ENCODE measurements at places on chromosomes 2 and 18.

DNA sequence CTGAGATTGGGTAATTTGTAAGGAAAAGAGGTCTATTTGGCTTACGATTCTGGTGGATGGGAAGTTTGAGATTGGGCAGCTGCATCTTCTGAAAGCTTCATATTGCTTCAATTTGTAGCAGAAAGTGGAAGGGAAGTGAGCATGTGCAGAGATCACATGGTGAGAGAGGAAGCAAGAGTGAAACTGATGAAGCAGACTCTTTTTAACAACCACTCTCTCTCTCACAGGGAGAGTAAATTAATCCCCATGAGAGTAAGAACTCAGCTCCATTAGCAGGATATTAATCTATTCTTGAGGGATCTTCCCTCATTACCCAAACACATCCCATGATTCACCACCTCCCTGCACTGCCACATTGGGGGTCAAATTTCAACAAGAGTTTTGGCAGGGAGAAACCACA lies 298.5 kb upstream of the CELF4 start:
- no peak for DNase-seq

GRCh38 chr2:111072220-111072871 lies 48.4 kb upstream of the BCL2L11 start:
- DNase-seq, result peak; percentile 40

DNA sequence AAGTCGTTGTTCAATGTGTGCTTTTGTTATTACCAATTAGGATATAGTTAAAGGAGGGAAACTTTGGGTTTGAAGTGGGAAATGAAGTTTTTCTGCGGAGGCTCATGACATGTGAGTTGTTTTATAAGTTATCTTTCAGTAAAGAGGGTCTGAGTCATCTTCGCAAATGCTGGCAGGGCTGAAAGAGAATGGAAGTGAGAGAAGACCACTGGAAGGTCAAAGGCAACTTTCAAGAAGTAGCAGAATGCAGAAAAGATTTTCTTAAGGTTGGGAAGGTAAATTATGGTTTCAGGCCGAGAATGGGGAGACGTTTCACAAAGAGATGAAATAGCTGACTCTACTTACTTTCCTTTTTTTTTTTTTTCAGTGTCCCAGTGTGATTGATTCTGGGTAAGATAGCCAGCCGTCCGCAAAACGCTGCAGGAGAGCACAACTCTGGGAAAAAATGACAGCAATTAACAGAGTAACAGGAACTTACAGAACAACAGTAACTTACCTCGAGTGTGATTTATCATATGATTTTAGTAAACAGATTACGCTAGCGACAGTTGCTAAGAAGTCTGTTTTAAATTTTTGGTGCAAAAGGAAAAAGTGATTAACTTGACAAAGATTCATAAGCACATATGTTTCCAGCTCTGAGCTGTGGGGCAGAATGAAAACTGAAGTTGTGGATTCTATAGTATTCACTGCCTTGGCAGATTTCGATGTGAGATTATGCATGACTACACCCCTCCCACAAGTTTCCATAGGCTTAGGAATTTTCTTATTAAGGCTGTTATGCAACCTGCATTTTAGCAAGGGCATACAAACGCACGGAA lies 46.8 kb upstream of the ACTR3 start:
- DNase-seq, result no peak

DNA sequence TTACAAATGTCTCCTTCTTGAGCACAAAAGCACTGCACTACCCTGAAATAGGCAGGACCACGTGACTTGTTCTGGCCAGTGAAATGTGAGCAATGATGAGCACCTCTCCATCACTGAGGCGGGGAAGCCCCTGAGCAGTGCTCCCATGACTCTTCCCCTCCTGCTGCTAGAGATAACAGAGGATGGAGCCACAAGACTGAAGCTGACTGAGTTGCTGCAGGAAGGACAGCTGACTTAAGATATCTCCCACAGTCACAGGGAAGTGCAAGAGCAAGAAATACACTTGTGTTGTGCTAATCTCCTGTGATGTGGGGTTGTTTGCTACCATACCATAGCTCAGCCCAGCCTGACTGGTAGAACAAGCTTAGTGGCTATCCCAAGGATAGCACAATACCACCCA lies 38.7 kb downstream of the STK39 start:
- peak; percentile 40 for DNase-seq

- DNase-seq, result no peak
Measured at GRCh38 chr2:119025762-119026351, 83.9 kb downstream of the MARCO start.

DNA sequence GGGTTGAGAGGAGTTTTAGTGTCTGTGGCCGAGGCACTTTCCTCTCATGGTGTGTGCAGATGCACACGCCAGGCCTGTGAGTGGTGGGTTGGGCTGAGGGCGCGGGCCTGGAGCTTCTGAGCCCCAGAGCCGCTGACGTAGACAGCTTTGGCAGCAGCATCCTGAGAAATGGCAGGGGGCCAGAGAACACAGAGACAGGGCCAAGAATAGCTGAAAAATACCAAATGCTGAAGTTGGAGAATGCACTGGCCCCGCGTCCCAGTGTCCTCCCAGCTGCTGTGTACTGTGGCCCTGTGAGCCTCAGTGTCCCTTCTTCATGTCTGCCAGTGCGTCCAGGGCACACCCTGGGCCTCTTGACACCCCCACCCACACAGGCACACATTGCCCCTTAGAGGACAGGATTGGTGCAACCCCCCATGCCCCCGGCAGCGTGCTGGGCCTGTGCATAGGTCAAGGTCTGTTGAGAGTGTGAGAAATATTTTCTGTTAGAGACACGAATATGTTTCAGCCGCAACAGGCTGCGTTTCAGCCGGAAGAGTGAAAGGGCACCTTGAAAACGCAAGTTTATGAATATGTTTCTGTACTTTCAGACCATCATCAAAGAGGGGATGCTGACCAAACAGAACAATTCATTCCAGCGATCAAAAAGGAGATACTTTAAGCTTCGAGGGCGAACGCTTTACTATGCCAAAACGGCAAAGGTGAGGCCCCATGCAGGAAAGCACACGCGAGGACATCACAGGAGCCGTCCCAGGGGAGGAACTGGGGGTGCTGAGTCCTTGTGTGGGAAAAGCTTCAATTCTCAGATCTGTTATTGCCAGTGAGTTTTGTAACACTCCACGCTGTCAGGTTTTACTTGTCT lies 33.6 kb downstream of the DGKD start:
- DNase-seq, result peak; percentile 97

DNA sequence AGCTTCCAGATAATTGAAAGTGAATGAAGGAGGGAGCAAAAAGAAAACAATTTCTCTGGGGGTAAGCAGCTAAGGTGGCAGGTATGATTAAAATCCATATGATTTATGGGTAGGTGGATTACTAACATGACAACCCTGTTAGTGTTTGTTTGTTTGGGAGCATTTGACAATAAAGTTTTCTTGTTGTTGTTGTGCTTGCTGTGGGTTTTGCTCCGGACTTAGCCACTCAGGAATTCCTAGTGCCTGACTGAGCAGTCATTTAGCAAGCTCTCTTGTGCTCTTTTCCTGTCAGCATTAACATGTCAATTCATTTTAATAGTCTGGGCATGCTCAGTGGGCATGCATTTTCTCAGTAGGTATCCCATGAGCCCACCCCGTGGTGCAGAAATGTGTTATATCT lies 674.8 kb upstream of the ZEB2 start:
- DNase-seq, result no peak

DNA sequence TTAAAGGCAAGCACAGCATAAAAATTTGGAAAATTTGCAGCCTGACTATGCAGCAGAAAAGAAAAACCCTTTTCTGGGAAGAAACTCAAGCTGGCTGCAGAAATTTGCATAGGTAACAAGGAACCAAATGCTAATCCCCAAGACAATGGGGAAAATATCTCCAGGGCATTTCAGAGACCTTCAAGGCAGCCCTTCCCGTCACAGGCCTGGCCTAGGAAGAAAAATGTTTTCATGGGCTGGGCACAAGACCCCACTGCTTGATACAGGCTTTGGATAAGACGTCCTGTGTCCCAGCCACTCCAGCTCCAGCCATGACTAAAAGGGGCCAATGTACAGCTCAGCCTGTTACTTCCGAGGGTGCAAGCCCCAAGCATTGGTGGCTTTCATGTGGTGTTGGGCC lies 717.6 kb downstream of the TDRD15 start:
- DNase-seq, result no peak

GRCh38 chr2:176145085-176145969 lies 6.0 kb upstream of the HOXD4 start:
- no peak for DNase-seq

DNA sequence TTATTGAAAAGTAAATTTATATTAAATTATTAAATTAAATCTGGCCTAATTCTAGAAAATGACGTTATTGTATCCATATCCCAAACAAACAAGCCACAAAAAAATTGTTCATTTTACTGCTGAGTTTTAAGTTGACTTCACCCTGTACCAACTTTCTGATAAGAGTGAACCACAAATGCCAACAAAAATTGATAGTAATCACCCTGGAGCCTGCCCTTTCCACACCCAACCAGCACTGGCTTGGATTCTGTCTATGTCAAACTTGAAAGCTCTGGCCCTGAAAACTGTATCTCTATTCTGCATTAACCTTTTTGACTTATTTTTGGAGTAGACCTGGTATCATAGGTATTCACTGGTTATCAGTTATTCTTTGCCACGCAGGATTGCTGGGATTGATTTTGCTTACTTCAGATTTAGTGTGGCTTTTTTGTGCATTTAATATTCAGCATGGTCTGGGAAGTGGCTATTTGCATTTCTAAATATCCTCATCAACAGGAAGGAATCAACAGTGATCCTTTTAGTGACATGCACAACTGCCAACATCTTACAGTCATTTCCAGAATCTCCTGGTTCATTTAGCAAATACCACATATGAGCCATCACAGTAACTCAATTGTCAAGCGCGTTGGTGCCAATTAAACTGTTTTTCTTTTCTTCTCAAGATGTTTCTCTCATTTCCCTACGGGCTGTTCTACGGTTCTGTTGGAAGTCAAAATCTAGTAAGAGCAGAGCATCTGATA lies 11.4 kb upstream of the SRBD1 start:
- no peak for DNase-seq

GRCh38 chr2:204517154-204517553 lies 28.1 kb upstream of the PARD3B start:
- no peak for DNase-seq

- no peak for DNase-seq
Measured at GRCh38 chr18:3827236-3827845, 377.4 kb downstream of the TGIF1 start.

GRCh38 chr2:172813314-172813888 lies 77.8 kb downstream of the RAPGEF4 start:
- no peak for DNase-seq

GRCh38 chr2:20446917-20447436 lies at the start of gene RHOB:
Gene RHOB, plus strand, starts transcription at chr2:20447074. Its CDS starts 392 bp downstream, at chr2:20447466.
- peak; percentile 94 for DNase-seq

- no peak for DNase-seq
Measured at GRCh38 chr18:37889963-37890362, 324.4 kb upstream of the CELF4 start.

GRCh38 chr2:117646872-117647271 lies 167.6 kb upstream of the DDX18 start:
- no peak for DNase-seq

GRCh38 chr2:241351640-241352031 lies 4.4 kb upstream of the FARP2 start:
- no peak for DNase-seq

DNA sequence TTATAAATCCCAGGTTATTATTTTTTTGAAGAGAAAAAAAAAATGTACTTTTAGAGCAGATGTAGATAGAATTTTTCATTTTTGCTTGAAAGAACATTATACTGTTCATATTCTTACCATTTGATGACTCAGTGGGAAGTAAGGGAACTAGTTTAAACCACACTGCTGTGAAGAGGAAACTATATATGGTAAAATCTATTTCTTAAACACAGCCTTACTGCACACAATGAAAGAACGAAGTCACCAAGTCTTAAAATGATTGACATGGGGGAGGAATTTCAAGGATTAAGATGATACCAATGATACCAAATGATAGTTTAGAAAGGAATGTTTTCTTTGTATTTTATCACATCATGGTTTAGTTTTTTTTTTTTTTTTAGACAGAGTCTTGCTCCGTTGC lies 5.0 kb downstream of the ACTR2 start:
- no peak for DNase-seq

DNA sequence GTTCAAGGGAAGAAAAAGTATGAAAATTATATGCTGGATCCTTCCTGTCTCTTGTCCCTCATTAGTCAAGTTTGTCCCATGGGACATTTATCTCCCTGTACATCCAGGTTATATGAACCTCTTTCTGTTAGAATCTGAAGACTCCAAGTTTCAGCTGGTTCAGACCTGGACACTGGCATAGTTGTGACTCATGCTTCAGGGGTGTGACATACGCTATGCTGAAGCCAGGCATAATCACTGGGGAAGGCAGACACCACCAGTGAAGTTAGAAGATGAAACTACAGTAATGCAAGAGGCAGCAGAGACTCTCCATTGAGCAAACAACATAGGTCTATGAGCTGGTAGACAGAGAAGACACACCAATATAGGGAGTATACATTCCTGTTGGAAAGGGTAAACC lies 269.7 kb upstream of the SLC8A1 start:
- DNase-seq, result no peak

DNA sequence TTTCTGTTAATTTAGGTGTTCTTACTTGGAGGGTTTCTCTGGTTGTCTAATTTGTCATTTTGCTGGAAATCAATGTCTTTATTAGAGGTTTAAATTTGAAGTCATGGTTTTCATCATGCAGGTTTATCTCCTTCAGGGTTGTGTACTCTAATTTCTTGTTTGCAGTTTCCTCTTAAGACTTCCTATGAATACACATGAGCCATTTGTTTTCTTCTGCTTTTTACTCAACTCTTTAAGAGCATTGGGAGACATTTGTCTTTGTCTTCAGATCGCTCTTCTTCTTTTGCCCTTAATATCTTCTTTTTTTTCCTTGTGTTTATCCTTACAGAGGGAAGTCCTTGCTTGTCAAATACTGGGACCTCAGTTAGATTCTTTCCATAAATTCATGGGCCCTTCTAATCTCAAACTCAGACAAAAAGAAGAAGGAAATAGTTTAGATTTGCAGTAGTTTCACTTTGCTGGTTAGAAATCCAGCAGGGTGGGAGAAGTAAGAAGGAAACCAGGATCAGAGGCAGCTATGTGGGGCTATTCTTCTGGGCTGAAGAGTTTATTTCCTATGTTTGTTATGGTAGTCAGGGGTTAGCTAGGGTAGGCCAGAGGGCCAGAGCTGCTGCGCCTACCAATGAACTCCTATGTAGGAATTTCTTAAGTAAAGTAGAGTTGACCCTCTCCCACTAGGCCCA lies 176.6 kb downstream of the DYSF start:
- no peak for DNase-seq

- no peak for DNase-seq
Measured at GRCh38 chr2:152284398-152284797, 50.6 kb upstream of the FMNL2 start.

GRCh38 chr2:216478151-216478550 lies 20.5 kb upstream of the RPL37A start:
- DNase-seq, result no peak

DNA sequence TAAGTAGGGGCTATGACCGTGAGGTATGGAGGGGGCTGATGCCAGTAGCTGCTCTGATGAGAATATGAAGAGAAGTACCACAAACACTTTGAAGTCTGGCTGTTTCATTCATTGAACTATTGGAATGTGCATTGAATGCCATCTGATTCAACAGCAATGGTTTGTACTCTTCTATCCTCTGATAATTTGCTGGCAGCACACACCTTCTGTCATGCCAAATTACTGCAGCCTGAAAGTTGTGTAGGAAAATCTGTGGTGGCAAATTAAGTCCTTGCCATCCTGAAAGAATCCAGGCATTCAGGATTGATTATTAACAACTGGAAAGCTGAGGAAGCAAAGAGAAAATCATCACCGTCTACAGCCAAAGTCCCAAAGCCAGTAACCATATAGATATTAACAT lies 711.2 kb downstream of the NRXN1 start:
- no peak for DNase-seq

GRCh38 chr2:10303181-10303693 lies 533 bp downstream of the HPCAL1 start:
- no peak for DNase-seq

- DNase-seq, result no peak
Measured at GRCh38 chr2:67952066-67952465, 110.7 kb downstream of the C1D start.

Data from brain pericyte (primary cell).